ENCODE measurements at places on chromosomes 1 and 21.

GRCh38 chr1:217527151-217527550, 103.7 kb downstream of the GPATCH2 start:
- no peak for DNase-seq

DNA sequence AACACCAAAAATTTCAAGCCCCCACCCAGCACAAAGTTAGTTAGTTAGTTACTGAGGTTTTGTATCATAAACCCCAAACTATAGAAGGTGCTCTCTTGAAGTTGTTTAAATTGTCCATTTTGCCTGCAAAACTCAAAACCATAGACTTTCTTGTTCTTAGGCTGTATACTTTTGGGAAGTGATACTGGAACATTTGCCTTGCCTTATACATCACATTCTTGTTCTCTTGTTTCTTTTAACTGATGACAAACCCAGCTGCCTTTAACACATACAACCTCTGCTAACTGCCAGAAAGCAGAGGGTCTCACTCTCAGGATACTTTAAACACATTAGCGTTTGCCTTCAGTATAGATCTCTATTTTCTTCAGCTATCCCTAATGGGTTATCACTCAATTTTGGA, 570.5 kb downstream of the MRPL39 start:
- no peak for DNase-seq

GRCh38 chr1:151864411-151864810, 10.9 kb upstream of the THEM5 start:
- no peak for DNase-seq

- DNase-seq: no peak
Measured at GRCh38 chr1:154575951-154576566, 8.5 kb downstream of the CHRNB2 start.

DNA sequence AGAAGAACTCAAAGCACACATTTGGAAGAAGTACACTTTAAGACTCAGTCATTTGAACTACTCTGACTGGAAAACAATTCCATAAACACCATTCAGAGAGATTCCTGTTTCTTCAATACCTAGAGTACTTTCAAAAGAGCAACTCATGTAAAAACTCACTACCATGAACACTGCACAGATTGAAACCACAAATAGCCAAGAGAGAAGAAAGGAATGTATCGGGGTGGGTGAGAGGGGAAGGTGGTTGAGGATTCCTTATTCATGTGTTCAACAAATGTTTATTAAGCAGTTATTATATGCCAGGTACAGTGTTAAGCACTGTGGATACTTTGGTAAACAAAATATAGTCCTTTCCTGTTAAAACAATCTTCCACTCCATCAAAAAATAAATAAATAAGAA, 64.7 kb downstream of the NRIP1 start:
- DNase-seq: no peak

GRCh38 chr1:14552246-14552965, 46.1 kb upstream of the KAZN start:
- no peak for DNase-seq

DNA sequence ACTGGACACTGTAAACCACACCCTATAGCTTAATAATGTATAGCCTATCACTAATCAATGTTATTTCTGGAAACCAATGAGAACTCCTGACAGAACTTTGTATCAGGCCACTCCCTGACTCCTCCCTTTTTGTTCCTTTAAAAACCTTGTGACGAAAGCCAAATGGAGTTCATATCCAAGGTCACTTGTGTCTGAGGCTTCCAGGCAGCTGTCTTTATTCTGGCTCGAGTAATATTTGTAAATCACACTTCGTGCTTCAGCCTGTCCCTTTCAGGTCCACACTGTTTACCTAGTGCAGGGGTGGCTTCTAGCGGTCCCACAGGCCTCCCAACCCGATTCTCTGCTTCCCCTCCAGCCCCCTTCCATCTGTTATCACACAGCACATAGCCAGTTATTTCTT, 16.2 kb upstream of the CAPN9 start:
- DNase-seq: no peak

GRCh38 chr21:33783187-33783979, 132.2 kb downstream of the ATP5PO start:
- DNase-seq: no peak

DNA sequence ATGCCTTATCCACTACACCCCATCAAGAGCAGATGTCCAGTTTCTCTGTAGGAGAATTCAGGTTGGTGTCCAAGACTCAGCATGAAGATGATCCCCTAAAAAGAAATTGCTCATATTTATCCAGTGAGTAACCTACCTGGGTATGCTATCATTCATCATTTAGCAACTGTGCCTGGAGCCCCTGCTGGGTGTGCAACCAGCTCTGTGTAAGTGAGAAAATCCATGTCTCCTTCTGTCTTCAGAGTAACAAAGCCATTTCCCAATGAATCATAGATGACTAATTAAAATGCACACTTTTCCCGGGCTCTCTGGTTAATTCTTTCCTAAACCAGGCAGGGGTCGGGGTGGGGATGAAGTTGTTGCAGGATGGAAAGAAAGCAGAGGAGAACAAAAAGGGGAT, 35.8 kb downstream of the OLFML3 start:
- DNase-seq: no peak

DNA sequence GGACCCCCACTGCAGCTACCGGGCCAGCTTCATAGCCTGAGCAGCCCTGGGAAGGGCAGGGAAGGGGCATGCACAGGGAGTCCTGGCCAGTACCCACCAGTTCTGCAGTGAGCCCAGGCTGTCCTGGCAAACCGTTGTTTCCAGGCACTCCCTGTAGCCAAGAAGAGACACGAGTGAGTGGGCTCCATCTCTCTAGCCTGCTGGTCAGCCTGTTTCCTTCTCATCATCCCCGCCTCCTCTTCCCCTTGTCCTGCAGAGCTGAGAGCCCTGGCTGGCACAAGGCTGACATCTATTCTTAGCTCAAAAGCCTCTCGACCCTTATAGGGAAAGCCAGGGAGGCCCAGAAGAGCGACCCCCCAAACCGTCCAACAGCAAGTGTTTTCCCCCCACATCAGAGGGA, 28.7 kb downstream of the COL16A1 start:
- no peak for DNase-seq

DNA sequence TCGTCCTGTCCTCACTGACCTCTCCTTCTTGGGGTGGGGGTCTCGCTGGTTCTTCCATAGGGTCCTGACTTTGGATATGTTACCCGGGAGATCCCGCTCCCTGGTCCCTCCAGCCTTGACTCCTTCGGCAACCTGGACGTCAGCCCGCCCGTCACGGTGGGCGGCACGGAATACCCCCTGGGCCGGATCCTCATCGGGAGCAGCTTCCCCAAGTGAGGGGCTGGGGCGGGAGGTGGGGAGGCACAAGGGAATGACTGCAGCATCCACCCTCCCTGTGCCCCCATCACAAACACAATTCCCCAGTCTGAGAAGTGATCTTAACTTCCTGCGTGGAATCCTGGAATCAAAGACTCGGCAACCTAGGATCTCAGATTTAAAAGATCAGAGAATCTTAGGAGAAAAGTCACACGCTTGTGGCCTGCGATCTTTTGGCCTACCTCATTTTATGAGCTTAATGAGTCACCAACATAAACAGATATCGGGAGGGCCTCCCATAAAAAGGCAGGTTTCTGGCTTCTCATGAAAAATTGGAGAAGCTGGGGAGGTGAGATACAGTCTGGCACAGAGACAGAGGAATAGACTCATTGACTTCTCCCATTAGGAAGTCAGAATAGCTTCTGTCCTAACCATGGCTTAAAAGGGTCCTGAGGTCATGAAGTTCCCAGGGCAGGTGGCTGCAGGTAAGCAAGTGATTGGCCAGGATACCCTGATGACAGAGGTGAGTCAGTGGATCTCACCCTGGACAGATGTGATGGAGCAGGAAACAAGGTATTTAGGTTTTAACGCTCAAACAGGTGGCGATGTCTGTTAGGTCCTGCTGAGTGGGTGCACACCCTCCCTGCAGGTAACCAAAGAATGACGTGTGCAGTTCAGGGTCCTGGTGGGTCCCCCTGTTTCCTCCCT, 15.9 kb upstream of the PADI3 start:
- DNase-seq: no peak

GRCh38 chr1:200317236-200317635, 92.6 kb downstream of the ZNF281 start:
- no peak for DNase-seq

DNA sequence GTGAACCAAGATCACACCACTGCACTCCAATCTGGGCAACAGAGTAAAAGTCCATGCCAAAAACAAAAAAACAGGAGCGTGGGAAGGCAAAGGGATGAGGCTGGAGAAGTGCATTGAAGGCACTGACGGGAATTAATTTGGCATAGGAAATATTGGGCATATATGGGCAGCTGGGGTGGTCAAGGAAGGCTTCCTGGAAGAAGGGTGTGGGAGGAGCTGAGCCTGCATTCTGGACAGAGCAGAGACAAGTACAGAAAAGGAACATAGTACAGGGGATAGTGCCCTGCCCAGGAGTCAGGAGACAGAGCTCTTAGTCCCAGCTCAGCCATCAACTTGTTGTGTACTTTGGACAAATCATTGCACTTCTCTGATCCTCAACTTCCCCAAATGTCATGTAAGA, 11.7 kb downstream of the SDC3 start:
- no peak for DNase-seq

- no peak for DNase-seq
Measured at GRCh38 chr1:49424782-49425181, 599.0 kb downstream of the AGBL4 start.

GRCh38 chr1:70483342-70483741, 72.3 kb downstream of the CTH start:
- no peak for DNase-seq

- no peak for DNase-seq
Measured at GRCh38 chr1:115313182-115313581, 24.9 kb downstream of the NGF start.

DNA sequence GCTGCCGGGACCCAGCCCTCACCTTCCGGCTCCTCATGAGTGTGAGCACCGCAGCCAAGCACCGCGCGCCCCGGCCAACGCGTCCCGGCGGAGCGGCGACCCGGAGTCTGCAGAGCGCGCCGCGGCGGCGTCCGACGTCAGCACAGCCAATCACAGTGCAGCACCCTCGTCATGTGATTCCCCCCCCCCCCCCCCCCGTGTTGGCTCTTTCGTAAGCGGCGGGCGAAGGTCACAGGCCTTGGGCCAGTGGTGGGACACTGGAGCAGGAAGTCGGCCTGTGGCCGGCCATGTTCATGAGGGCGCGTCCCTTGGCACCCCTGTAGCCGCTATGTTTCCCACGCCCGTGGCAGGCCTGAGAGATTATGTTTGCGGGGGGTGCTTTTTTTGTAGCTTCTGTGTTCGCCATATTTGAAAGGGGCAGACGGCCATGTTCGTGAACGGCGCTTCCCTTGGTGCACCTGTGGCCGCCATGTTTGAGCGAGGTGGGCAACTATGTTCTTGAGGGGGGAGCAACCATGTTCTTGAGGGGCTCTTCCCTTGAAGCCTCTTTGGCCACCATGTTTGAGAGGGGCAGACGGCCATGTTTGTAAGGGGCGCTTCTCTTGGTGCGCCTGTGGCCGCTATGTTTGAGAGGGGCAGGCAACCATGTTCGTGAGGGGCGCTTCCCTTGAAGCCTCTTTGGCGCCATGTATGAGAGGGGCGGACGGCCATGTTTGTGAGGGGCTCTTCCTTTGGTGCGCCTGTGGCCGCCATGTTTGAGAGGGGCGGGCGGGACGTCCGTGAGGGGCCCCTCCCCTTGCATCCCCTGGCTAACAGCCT, at the start of gene C1orf174:
TSS of gene C1orf174 (minus strand) at position 123 of the 819 bp plus-strand sequence. CDS start at position 37, 86 bp downstream.
- peak; percentile 92 for DNase-seq

- no peak for DNase-seq
Measured at GRCh38 chr1:205642679-205643307, 11.0 kb upstream of the ELK4 start.

- no peak for DNase-seq
Measured at GRCh38 chr1:23393706-23394105, 24.1 kb upstream of the ZNF436 start.

DNA sequence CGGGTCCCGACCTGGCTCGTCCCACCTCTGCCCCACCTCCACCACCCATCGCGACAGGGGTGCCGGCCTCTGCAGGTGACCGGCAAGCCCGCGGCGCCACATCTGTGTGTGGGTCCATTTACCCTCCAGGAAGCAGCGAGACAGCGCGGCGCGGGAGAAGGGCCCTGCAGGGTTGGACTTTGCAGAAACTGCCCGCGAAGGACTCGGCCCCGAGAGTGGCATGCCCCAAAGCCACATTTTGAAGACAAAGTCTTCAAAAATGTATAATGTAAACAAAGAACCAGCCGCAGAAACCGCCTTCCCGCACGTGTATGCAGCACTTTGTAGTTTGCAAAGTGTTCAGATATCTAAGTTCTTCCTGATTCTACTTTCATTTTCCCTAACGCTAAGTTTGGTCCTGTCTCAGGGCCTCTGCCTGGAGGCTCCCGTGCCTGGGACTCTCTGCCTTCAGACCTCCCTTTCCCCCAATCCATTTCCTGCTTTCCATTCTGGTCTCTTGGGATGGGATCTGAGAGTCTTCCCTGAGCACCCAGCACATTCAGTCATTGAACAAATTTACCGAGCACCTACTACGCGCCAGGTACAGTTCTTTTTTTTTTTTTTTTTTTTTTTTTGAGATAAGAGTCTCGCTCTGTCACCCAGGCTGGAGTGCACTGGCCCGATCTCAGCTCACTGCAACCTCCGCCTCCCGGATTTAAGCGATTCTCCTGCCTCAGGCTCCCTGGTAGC, 524 bp upstream of the TMCO4 start:
- peak; percentile 2 for DNase-seq

DNA sequence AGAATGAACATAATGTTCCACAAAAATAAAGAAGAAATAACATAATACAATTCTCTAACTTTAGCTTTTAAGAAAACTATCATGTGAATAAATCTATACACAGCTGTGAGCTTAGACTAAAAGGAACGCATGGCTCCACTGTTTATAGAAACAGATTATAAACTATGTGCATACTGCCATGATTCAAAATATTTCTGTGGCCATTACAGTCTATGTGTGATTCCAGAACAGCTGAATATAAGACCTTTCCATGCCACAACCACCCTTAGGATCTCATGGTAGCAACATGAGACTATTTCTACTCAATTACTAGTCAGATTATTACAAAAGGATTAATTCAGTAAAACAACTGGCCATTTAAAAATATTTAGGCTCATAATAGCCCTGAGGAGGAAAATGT, 3.9 kb downstream of the CHML start:
- DNase-seq: no peak

DNA sequence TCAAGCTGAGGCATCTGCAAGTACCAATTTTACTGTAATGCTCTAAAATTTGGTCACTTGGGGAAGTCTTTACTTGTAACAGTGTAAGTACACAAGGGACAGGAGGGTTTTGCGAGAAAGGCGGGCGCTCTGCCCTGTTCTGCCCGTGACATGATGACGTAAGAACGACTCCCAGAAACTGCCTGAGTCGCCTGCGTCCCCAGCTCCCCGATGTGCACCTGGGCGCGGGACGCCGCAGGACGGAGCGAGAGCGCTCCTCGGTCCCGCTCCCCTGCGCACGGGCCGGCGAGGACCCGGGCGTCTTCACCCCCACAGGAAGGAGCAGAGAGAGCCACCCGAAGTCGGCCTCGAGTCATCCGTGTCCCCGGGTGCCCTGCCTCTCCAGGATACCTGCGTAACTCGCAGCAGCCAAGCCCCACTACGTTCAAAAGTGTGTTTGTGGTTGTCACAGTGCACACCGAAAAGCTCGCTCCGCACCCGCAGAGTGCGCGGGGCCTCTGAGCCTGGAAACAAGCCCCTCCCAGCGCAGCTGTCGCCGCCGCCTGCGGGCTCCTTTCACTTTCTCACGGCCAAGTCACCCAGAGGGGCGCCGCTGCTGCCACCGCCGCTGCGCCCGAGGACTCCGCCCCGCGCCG, 3.3 kb upstream of the ZBTB18 start:
- no peak for DNase-seq

GRCh38 chr21:32070676-32071330, 198.0 kb downstream of the HUNK start:
- DNase-seq: no peak

GRCh38 chr1:115134850-115135480, 45.7 kb upstream of the TSPAN2 start:
- no peak for DNase-seq

- DNase-seq: no peak
Measured at GRCh38 chr1:114263343-114263742, 109.7 kb upstream of the SYT6 start.

All from C1 segment of cervical spinal cord (tissue), 14 donors.